D341Med (cell line): ENCODE measurements at places on chromosomes 6 and 20.

- no peak for DNase-seq
These were observed 2.2 kb downstream of the ASIP start for GRCh38 chr20:34243377-34243776.

DNA sequence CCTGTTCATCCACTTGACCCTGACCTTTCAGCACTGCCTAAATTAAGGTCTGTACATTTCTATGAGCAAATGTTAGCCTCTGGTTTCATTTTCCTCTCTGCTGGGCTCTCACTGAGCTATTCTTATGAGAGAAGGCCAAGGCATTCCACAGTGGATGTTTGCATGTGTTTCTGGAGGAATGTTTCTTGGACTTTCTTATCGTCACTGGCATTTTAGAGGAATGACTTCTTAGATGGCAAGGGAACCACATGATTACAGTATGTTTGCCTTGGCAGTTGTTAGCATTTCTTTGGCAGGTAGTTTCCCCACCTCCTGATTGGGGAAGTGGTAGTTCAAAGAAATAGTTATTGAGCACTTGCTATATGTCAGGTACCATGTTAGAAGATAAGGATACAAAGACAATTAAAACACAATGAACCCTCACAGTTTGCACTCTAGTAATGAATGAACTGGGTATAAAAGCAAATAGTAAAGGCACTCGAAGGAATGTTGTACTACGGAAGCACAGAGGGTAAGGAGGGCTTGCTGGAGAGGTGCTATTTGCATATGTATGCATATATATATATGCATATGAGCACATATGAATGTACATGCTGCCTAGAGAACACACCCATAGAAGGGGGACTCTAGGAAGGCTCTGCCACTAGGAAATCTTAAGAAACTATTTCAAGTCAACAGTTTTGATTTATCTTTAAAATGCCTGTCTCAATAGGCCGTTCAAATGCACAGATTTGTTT, 307.4 kb downstream of the EYA4 start:
- no peak for DNase-seq

- DNase-seq, result peak; percentile 63
These were observed at the start of gene TPBG for GRCh38 chr6:82363428-82364086. TPBG (plus strand) TSS chr6:82363817; CDS start chr6:82364962, 1,145 bp downstream.

DNA sequence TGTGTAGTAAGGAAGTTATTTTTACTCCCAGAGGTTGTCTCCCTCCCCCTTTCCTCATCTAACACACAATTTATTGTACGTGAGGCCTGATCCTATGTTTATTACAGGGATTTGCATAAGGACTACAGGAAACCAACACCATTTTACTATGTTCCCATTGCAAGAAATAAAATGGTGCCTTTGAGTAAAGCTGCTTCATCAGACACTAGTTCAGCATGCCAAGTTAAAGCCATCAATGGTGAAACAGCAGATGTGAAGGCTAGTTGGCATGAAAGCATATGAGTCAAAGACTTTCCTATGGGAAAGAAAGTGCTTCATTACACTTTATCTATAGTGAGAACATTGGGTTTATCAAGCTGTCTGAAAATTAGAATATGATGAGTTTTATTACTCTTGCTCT, 543.0 kb downstream of the GRIK2 start:
- no peak for DNase-seq

GRCh38 chr6:103177791-103178190, 1681.9 kb downstream of the HACE1 start:
- DNase-seq, result peak; percentile 49

- peak; percentile 66 for DNase-seq
These were observed 1.9 kb upstream of the AP5S1 start for GRCh38 chr20:3818155-3819151.

GRCh38 chr6:33967966-33968724, 164.3 kb upstream of the MLN start:
- peak; percentile 79 for DNase-seq

GRCh38 chr6:116011520-116011919, 49.2 kb downstream of the FRK start:
- DNase-seq, result no peak

DNA sequence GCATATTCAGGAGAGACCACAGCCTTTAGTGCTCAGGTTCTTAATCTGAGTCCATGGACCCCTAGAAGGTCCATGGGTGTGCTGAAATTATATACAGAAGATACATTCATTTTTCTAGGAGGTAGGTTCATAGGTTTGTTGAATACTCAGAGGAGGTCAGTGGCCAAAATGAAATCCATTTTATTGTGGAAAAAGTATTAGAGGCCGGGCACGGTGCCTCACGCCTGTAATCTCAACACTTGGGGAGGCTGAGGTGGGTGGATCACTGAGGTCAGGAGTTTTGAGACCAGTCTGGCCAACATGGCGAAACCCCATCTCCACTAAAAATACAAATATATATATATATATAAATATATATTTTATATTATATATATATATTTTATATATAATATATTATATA, 9.0 kb upstream of the UST start:
- no peak for DNase-seq

DNA sequence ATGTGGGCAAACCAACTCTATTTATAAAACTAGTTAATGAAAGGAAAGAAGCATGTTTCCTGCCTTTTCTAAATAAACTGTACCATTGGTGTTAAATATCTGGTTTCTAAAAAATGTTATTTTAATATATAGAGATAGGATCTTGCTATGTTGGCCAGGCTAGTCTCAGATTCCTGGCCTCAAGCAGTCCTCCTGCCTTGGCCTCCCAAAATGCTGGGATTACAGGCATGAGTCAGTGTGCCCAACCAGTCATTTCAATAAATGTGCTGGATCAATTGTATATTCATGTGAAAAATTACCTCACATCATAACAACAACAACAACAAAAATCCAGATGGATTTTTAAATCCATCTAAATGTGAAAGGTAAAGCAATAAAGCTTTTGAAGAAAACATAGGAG, 80.3 kb downstream of the CDS2 start:
- DNase-seq, result no peak

DNA sequence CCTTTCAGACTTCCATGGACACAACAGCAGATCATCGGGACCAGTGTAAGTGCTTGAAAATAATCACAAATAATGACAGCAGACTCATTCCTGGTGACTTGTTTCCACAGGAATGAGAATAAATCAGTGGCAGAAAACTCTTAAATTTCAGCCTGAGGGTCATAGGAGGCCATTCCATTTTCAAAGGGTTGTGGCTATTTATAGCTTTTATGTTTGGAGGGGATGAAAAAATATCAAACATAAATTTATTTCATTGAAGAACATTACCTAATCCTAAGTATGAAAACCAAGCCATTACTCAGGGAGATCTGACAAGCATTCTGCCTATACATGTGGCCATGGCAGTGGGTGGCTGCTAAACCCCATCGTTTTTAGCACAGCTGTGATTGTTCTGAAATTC, 173.6 kb upstream of the CNR1 start:
- no peak for DNase-seq

DNA sequence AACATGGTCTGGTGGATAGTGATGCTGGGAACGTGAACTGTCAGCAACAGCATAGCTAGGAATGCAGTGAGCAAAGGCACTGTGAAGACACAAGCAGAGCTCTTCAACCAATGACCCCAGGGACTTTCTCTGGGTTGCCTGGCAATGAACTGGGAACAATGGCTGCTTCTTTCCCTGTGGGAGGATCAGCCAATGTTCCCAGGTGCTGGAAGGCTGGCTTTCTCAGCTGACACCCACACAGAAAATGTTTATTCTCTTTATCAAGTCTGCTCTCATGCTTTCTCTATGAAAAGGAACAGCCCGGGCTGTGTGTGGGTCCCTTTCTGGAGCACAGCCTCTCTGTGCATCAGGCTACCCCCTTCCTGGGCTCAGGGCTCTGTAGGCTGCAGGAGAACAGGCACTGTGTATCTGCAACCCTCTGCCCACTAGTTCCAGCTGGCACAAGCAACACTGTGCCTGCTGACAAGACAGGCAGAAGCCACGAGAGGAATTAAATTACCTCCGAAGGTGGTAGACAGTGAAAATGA, 54.2 kb downstream of the HFE start:
- DNase-seq, result peak; percentile 36

- DNase-seq, result no peak
These were observed 174.0 kb upstream of the FOXQ1 start for GRCh38 chr6:1137849-1138248.

DNA sequence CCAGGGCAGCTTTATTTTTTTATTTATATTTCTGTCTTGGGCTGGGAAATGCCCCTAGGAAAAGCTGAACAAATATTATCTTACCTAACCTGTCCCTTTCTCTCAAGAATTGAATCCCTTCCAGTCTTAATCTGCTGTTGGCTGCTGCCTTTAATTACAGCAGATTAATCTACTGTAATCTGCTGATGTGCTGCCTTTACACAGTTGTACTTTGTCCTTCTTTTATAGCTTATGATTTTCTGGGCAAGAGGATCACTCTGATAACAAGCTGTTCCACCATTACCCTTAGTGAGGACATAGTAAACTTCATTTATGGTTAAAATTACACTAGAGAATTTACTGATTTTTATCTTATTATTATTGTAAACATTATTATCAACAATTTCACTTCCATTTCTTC, 234.5 kb upstream of the MAN1A1 start:
- DNase-seq, result peak; percentile 24
